Mesenchymal stem cell (in vitro differentiated cells and primary cell): ENCODE measurements at places on chromosomes 3 and 15.

DNA sequence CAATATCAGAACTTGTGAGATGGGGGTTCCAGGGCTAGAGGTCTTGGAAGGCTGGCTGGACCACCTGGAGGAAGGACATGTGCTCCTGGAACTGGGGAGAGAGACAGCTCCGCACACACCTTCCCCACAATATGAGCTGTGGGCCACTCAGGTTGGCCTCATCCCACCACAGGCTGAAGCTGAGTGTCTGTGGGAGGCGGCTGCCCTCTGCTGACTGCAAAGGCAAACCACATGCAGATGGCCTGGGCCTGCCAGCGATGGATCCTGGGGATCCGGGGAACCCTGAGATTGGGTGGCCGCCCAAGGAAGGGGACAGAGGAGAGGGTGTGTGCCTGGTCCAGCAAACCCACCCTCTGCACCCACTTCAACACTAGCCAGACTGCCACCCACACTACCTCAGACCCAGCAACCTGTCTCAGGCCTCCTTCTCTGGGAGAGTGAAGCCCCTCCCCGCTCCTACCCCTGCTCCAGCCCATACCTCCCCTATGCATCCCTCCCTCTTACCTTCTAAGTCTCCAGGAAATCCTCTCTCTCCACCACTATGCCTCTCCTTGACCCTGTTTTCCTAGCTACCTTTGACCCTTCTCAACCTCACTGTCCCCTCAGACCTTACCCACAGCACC lies 44.8 kb downstream of the CYP11A1 start:
- no peaks in the 10 kb centered on the region for H3K36me3 ChIP-seq
- peaks cover 32% of the 10 kb centered on the region for H3K4me1 ChIP-seq
- no peak overlapping the region for H3K4me3 ChIP-seq
- H3K27me3 ChIP-seq, result peaks cover 13% of the 10 kb centered on the region
- peak; percentile 65 for DNase-seq

- H3K4me3 ChIP-seq, result peak overlapping the region; percentile 100
- DNase-seq, result peak; percentile 50
- no peaks in the 10 kb centered on the region for H3K27me3 ChIP-seq
- peaks cover 13% of the 10 kb centered on the region for H3K36me3 ChIP-seq
Observed at GRCh38 chr15:101295607-101296161, 636 bp upstream of the SNRPA1 start.

- no peak overlapping the region for H3K27ac ChIP-seq
- H3K4me3 ChIP-seq, result no peak overlapping the region
- DNase-seq, result no peak
- H3K27me3 ChIP-seq, result peaks cover 26% of the 10 kb centered on the region
Observed at GRCh38 chr3:125767641-125768040, 172.3 kb upstream of the OSBPL11 start.

- DNase-seq, result peak; percentile 96
- H3K27me3 ChIP-seq, result no peaks in the 10 kb centered on the region
- H3K4me3 ChIP-seq, result peak overlapping the region; percentile 27
- H3K27ac ChIP-seq, result peak overlapping the region; percentile 78
- peaks cover 3% of the 10 kb centered on the region for H3K4me1 ChIP-seq
- no peaks in the 10 kb centered on the region for H3K36me3 ChIP-seq
Observed at GRCh38 chr3:99128725-99129505, 227.4 kb upstream of the DCBLD2 start.

DNA sequence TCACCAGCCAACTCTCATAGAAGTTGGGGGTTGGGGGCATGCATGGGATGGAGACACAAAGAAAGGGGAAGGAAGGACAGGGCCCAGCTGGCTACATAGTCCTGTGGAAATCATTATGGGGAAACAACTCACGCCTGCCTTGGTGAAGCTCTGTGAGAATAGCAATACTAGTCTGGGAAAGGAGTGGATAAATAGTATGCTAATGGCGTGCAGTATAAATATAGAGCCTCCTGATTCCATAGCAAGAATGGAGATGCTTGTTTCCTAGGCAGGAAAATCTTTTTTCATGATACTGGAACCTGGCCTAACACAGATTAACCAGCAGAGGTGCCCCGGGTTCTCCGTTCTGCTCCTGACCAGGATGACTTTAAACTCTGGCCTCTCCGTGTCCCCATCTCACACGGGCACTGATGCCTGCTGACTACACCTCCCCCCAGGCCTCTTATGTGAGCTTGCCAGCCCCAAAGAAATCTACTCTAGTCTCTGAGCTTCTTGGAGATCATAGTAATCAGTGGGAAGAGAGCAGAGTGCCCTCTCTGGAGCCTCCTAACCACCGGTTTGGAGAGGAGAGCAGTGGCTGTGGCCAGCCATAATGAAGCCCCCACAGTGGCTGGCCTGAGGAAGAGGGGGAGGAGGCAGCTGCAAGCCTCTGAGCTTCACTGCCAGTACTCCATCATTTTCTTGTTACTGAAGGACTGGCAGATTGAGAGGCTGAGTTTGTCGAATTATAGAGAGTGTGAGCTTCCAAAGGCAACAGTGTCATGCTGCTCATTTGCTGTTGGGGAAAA lies 355.0 kb upstream of the SEMA6D start:
- no peak overlapping the region for H3K4me3 ChIP-seq
- H3K27me3 ChIP-seq, result no peaks in the 10 kb centered on the region
- H3K27ac ChIP-seq, result no peak overlapping the region
- DNase-seq, result no peak
- no peaks in the 10 kb centered on the region for H3K36me3 ChIP-seq
- H3K4me1 ChIP-seq, result no peaks in the 10 kb centered on the region

DNA sequence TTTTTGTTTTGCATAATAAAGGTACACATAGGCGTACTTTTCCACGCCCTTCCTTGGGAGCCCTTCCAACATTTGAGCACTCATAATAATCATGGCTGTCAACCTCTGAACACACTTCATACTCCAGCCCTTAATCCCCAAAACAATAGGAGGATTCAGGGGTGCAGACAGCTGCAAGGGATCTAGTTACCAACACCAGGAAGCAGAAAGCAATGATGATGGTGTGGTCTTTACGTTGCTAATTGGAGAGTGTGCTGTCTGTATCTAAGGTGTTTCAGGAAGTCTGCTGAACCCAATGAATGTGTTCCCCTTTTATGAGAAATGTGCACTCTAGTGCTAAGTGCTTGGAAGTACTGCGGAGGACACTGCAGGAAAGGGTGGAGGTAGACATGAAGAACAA lies 60.3 kb upstream of the PDZRN3 start:
- no peak for DNase-seq
- no peaks in the 10 kb centered on the region for H3K36me3 ChIP-seq
- no peak overlapping the region for H3K4me3 ChIP-seq
- no peak overlapping the region for H3K27ac ChIP-seq
- H3K27me3 ChIP-seq, result no peaks in the 10 kb centered on the region
- peaks cover 2% of the 10 kb centered on the region for H3K4me1 ChIP-seq
